ENCODE measurements at places on chromosomes 12 and 14. TPM values are rescaled to one million over a fixed set of nuclear protein-coding genes. Genes with fewer than 3 reads are reported as not detected.
A peak's percentile ranks its signal among the peaks of the same experiment; 100 is the strongest.

- no peak for DNase-seq
These were observed 8.1 kb upstream of the KRT4 start for GRCh38 chr12:52821826-52822660.

GRCh38 chr12:103742349-103742932 is 98.6 kb downstream of the NT5DC3 start:
- no peak for DNase-seq

DNA sequence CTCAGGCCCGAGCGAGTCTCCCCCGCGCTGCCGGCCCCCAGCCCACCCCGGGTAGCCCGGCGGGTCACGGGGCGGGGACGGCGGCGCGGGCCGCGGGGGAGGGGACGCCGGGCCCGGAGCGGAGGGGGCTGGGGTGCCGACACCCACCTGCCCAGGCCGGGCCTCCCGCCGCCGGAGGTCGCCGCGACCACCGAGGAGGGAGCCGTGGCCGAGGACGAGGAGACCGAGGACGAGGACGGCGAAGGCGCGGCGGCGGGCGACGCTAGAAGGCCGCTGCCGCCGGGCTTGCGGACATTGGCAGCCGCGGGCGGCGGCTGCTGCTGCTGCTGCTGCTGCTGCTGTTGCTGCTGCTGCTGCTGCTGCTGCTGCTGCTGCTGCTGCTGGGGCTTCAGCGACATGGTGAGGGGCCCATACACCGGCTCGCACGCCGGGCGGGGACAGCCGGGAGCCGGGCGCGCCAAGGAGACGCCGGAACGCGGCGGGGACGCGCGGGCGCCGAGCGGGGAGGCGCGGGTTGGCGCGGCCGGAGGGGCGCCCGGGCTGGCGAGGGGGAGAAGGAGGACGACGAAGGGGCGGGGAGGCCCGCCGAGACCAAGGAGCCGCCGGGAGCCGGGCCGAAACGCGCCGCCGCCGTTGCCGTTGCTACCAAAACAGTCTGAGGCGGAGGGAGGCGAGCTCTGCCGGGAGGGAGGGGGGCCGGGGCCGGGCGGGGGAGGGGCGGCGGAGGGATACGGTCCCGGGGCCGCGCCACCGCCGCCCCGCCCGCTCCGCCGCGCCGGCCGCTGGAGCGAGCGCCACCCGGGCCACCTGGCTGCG is at the start of gene ATXN2:
TSS of gene ATXN2 (minus strand) at position 679 of the 816 bp plus-strand sequence. CDS start at position 398, 281 bp downstream.
- DNase-seq, result peak; percentile 83

DNA sequence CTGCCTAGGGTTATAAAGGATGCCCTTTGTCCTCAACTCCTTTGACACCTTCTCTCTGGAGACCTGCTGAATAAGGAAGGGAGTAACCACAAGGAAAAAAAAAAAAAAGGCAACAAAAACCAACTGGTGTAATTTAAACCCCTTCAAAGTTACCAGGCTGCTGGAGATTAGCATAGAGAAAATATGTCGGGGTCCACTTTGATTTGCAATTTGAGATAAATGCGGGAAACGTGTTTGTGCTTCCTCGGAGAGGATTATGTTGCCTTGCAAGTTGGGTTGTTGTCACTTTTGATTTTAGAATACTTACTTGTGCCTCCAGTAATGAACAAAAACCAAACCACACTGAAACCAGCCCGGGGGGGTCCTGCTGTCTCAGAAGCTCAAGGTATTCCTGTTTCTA is 200.2 kb upstream of the MYL2 start:
- no peak for DNase-seq

DNA sequence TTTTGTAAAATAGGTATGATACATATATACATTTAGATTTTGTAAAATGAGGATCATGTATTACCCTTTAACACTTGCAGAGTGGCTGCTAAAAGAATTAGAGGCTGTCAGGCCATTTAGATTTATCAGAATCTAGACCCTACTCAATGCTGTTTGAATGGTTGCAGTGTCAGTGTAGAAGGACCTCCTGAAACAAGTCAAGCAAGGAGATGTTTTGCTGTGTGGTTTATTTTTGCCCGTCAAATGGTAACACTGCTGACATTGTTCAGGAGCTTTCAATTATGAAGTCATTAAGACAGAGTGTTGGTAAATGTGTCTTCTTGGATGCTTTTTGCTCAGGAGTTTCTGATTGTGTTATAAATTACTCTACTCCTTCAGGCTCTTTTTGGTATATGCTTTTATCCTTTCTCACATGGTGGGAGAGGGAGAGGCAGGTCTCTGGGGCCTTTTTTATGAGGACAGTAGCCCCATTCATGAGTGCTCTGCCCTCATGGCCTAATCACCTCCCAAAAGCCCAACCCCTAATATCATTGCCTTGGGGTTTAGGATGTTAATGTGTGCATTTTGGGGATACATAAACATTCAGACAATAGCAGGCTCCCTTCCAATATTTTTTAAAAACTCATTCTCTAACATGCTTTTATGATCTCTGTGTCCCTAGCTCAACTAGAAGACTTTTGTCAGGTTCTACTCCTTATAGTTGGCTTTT is 16.5 kb downstream of the EID3 start:
- DNase-seq, result no peak

DNA sequence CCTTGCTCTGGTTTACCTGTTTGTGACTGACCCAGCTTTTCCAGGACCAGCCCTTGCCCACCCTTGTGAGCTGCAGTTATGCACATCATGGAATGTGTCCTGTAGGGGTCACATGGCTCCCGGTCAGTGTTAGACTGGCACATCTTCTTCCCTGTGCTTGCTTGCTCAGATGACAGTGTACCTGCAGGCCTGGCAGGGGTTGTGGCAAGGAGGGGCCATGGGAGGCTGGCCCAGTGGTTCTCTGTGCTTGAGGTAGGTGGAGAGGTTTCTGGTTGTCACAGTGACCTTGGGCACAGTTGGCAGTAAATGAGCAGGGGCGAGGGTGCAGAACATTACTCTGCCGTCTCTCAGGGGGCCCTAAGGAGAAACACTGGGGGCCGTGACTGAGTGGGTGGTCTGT is 27.6 kb upstream of the RD3L start:
- DNase-seq, result no peak

Gene RAD51AP1
- 0.49 TPM for total RNA-seq

Gene ANO4
- 1.4 TPM for total RNA-seq

DNA sequence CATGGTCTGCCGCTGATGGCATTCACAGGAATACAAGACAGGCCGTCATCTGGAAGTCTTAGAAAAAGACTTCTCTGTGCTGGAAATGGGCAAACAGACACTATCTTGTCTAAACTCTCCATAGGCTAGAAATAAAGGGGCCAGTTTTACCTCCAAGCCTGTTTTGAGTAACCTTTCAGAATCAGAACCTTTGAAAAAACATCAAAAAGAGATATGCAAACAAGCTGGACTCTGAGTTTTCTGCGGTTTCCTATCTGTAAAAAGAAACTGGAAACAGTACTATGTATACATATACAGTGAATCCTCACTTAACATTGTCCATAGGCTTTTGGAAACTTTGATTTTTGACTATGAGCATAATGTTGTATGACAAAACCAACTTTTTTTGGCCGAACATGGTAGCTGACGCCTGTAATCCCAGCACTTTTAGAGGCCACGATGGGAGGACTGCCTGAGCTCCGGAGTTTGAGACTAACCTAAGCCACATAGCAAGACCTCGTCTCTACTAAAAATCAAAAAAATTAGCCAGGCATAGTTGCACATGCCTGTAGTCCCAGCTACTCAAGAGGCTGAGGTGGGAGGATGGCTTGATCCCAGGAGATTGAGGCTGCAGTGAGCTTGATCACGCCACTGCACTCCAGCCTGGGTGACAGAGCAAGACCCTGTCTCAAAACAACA is 92.9 kb upstream of the MAX start:
- no peak for DNase-seq

- no peak for DNase-seq
These were observed 424.4 kb downstream of the DAD1 start for GRCh38 chr14:22164616-22165015.

Gene SERPINA1
- total RNA-seq, result 1.9 TPM

Gene CIROP
- not detected for total RNA-seq

DNA sequence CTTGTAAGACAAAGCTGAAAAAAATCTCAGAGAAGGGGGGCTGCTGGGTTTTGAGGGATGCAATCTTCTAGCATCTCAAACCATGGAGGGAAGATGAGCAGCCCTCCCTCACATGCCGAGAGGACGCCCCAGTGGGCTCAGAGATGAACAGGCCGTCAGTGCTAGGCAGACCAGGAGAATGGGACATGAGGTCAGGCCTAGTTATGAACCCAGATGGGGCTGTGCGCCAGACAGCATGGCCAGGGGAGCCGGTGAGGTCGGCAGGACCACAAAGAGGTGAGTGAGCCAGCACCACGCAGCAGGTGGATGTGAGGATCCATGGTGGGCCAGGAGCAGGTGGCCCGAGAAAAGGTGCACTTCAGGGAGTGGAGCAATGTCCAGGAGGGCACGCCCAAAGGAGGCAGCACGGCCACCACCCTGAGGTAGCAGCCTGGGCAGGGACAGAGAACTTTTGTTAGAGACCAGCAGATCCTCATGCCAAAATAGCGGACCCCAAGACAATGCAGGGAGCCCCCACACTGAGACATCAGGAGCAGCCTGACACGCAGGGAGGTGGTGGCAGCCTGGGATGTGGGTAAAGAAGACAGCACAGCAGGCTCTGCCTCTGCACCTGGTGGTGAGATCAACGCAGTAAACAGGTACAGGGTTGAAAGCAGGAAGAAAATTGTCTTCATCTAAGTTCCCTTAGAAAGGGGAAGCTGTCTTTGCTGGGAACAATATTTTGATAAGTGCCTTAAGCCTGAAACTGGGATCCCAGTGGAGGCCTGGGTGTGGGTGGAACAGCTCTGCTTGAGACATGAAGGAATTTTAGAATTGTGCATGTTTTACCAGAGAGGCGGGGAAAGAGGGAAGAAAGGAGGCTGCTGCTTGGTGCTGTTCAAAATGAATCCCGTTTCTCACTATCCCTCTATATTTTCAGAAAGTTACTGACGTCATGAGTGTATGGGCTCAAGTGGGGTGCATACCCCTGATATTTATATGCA is 17.8 kb upstream of the MCRS1 start:
- DNase-seq, result no peak

DNA sequence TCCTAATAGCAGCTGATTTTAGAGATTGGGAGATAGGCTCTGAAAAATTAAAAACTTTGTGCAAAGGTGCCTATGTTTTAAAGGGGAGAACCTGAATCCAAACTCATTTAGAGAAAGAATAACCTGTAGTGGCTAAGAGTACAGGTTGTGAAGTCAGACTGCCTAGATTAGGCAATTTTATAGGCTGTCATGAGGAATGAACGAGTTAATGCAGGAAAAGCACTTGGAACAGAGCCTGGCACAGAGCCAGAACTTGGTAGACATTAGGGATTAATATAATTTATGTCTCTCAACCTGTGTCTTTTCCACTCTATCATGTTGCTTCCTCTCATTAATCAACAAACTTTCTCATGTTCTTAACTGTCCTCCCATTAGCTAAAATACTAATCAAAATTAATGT is 98.1 kb downstream of the WIF1 start:
- DNase-seq, result no peak

DNA sequence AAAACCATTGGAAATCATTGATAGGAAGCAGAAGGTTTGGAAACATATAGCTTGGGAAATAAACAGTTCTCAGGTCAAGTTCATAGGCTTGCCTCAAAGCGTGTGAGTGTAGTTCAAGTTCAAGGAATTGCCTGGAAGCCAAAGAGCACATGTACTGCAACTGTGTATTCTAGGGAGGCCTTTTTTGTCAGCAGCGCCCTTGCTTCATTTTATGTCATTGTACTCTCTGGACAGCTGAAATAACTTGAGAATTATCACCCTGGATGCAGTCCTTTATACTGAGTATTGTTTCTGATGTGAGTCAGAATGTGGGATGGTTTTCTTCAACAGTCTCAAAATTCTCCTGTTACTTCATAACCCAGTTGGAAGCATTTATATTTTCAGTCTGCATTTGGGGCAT is 16.0 kb upstream of the EVL start:
- DNase-seq, result no peak

DNA sequence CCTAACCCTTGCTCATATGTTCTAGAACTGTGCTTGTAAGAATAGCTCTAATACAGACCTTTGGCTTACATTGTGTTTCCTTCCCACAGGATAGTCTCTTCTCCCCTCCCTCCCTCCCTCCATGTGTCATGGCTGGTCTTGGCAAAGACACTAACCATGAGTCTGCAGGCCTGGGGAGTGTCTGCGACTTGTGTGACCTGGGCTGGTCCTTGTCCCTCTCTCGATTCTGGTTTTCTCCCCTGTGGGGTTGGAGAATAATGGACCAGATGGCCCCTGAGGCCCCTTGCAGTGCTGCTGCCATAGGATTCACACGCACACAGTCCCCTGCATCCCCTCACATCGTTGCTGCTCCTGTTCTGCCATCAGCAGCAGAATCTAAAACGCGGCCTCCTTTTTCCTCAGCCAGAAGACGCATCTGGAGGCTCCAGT is 30.3 kb downstream of the DEGS2 start:
- no peak for DNase-seq

- no peak for DNase-seq
These were observed 7.3 kb downstream of the KITLG start for GRCh38 chr12:88572781-88573549.

GRCh38 chr12:127052511-127053232 is 1214.3 kb upstream of the TMEM132C start:
- DNase-seq, result no peak

DNA sequence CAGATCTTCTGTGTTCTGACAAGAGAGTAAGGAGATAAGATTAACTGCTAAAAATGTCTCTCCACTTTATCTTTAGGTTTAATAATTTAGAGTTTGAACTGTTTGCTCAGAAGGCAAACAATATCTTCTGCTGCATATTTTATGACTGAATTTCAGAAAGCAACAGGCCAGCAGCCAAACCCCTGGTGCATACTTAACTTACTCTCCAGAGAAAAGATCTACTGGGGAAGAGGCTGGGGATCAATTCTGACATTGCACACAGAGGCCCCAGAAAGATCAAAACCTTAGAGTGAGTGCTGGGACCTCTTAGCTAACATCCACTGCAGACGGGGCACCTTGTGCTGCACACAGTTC is 518.2 kb downstream of the TMEM132D start:
- no peak for DNase-seq

Gene MAP3K9
- 0.41 TPM for total RNA-seq

DNA sequence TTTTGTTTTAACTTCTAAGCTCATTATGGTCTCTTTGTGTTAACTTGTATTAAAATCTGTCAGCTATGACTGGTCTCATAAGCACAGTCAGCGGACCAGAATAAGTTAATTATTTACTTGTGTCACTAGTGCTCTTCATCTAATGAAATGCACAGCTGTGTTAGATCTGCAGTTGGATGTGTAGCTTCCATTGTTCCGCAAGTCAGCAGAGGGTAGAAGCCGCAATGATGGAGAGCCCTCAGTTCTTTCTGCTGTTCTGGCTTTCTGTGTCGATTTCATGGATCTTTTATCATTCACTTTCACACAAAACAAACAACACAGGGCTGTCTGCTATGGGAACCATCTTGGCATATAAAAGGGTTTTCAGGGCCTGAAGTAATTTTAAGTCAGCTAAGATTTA is 89.3 kb upstream of the RFX4 start:
- DNase-seq, result no peak

DNA sequence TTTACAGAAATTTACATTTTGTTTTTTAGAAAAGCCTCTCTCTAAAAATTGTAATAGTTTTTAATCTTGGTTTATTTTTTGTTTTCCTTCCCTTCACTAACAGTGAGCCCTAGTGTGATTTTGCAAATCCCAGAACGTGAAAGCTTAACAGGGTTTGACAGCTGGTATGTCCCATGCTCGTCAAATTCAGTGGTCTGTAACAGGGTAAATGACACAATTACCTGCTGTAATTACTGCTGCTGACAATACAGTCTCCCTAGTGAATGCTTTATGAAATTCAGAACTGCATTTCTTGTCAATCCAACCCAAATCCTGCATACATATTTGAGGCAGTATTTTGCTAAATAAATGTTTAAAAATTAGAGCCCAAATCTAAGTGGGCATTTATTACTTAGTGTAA is 249.2 kb downstream of the NELL2 start:
- no peak for DNase-seq

Gene ERBB3
- 20.5 TPM for total RNA-seq

GRCh38 chr14:105281371-105282097 is 19.3 kb downstream of the BRF1 start:
- DNase-seq, result no peak
